ENCODE measurements at places on chromosomes 6 and 20.

DNA sequence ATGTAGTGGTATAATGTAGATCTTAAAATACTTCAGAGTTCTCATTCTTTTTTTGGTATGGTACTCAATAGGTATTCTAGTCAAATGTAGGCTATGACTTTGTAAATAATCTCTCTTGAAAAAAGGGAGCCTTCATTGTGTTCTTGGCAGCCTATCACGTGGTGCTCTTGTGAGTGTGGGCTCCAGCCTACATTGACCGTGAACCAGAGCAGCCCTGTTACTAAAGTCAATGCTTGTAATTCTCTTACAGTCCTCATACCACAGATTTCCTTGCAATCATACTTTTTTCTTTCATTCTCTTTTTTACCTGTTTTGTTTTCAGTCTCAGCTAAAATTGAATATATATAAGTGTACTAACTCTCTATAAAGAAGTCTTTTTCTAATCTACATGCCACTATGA, 31.1 kb downstream of the ARID1B start:
- DNase-seq, result peak; percentile 19

DNA sequence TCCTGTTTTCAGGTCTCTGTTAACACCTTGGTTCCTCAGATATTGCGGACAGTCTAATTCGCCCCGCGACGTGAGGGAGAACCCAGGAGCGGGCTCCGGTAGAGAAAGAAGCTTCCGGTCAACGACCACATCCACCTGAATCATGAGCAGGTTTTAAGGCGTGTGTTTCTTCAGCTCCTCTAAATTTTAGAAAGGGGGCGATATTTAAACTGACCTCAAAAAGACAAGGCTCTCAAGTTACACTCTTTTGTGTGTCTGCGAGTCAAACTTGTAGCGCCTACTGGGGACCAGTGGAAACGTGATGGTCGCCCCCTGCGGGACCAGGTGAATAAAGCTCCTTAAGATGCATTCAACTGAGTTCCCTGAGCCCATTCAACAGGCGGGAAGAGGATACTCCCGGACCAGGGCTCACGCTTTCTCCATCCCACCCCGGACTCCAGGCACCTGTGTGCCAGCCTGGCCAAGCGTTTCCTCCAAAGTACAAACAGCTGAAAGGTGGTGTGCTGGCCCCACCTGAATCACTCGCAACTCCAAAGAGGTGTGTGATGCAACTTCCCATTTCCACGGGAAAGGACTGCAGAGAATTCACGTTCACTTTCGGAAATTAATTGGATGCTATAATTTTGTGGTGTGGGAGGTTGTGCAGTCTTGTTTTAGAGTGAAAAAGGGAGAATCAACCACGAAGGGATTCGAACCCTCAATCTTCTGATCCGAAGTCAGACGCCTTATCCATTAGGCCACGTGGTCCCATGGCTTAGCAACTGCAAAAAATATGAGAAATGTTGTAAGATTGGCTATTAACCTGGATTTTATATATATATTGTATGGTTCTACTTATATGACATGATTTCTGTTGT, 17.0 kb downstream of the GPX5 start:
- DNase-seq, result no peak

DNA sequence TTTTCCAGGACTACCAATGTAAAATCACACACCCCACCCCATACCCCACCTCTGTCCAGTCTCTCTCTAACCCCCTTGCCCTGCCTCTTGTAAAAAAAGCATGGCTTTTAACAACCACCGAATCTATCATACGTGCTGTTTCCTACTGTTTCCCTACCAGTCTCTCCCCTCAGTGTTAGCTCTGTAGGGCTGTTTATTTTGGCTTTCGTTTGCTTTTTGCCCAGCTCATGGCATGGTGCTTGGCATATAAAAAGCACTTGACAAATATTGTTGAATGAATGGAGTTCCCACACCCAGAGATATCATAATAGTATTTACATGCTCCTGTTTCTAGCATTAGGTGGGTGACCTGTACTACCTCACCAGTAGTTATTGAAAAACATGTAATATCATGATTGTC, 148.2 kb downstream of the OPRM1 start:
- no peak for DNase-seq

DNA sequence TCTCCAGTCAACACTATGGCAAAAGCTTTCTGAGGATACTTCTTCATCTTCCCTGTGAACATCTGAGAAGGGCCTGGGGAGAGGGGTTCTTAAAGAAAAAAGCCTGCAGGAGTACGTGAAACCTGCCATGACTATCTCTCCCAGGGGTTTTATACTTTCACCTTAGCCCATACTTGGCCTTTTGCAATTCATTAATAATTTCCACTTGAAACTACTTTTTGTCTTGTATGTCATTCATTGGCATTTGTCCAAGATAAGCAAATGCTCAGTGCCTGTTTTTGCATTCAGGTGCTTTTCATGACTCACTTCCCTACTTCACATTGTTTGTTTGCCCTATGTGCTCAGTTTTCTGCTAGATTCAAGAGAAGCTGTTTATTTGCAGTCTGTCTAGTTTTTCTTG, 580.3 kb upstream of the GJE1 start:
- DNase-seq, result no peak

GRCh38 chr6:149043476-149044130, 273.9 kb upstream of the TAB2 start:
- peak; percentile 24 for DNase-seq

DNA sequence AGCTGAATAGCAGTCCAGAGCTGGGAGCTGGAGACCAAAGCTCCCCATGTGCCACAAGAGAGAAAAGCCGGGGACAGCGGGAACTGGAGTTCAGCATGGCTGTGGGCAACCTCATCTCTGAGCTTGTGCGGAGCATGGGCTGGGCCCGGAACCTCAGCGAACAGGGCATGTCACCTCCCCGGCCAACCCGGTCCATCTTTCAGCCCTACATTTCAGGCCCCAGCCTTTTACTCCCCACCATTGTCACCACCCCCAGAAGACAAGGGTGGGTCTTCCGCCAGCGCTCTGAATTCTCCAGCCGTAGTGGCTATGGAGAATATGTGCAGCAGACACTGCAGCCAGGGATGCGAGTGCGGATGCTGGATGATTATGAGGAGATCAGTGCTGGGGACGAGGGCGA, 4.0 kb downstream of the CUL9 start:
- DNase-seq, result no peak

DNA sequence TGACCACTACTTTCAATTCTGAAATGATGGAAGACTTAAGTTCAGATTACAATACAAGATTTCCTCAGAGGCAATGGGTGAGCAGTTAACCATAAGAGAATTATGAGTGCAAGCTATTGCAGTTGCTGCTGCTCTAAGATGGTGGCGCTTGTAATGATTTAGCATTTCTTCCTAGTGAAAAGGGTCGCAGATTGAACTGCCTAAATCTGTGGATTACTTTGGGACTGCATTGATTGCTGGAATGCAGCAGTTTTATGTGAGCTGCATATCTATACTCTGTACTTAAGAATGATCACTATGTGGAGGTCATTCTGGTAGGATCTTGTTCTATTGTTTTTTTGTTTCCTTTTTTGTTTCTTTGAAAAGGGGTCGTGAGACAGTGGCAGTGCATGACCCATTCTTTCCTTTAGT, 5.3 kb downstream of the SCAF8 start:
- DNase-seq, result peak; percentile 83

- peak; percentile 59 for DNase-seq
Measured at GRCh38 chr20:59948828-59949720, 8.9 kb downstream of the FAM217B start.

DNA sequence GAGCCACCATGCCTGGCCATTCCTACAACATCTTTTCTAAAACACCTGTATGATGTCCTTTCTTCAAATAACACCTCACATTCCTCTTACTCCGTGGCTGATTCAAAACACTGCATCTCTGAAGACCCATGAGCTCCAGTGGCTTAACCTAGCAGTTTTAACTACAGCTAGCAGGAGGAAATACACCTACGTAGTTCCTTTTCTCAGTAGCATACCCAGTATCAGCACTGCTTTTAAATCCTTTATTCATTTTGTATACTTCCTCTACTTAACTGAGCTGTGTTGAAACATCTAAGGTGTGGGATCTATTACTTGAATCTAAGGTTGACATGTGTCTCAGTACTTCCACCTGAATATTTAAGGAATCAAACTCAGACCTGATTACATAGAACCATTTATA, 113.6 kb upstream of the CCDC28A start:
- DNase-seq, result no peak

GRCh38 chr6:170212956-170213636, 77.8 kb downstream of the DLL1 start:
- no peak for DNase-seq

- DNase-seq, result no peak
Measured at GRCh38 chr6:162344646-162345010, 382.9 kb downstream of the PRKN start.

DNA sequence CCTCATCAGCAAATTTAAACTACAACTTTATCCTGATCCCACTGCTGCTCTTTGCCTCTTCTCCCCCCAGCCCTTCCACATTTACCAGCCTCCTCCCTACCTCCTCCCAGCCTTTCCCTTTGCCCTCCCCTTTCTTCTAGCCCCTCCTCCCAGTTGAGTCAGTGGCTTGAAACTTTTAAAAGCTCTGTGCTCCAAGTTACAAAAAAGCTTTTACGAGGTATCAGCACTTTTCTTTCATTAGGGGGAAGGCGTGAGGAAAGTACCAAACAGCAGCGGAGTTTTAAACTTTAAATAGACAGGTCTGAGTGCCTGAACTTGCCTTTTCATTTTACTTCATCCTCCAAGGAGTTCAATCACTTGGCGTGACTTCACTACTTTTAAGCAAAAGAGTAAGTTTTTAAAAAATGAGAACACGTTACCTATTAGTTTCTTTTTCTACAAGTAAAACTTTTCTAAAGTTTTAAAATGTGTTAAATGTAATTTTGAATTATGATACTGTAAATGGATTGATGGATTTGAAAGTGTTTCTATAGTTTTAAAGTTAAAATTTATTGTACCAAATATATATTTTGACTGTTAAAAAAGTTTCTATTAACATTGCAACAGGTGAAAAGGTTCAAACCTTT, at the start of gene GJA1:
GJA1 (plus strand) TSS at position 203 of the 626 bp plus-strand sequence. CDS start 11,202 bp downstream, outside the sequence.
- no peak for DNase-seq

DNA sequence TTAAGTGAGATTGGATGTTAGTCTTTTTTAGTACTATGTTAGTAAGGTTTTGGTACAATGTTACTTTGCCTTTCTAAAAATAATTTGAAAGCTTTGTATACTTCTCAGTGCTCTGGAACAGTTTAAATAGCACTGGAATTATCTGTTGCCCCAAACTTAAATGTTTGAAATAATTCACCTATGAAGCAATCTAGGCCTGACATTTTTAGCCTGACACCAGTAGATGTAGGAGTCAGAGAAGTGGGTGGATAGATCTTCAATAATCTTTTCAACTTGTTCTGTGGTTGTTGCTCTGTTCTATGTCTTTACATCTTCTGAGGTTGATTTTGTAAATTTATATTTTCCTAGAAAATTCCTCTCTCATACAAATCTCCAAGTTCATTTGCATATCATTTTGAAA, 103.1 kb upstream of the ADGRF1 start:
- DNase-seq, result peak; percentile 35

DNA sequence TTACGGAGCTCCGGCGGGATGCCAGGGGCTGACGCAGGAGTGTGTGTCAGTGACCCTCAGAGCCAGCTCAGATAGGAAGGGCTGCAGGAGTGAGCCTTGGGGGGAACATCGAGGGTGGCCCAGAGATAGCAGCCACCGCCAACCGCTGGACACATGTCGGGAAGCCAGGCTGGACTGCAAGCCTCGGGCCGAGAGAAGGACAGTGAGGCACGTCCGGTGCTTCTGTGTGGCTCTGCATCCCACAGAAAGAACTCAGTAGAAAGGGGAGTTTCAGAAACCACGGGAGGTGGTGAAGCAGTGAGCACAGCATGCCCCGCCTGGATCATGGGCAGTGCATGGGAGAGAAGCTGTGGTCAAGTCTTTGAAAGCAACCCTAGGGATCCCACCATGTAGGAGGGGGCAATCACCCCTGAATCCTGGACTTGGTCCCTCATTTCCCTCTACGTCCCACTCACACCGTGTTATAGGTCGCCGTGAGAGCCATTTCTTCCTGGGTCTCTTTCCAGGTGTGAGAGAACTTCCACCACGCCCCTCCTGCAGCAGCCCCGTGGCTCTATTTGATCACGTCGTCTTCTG, 383.7 kb upstream of the CDH4 start:
- no peak for DNase-seq

DNA sequence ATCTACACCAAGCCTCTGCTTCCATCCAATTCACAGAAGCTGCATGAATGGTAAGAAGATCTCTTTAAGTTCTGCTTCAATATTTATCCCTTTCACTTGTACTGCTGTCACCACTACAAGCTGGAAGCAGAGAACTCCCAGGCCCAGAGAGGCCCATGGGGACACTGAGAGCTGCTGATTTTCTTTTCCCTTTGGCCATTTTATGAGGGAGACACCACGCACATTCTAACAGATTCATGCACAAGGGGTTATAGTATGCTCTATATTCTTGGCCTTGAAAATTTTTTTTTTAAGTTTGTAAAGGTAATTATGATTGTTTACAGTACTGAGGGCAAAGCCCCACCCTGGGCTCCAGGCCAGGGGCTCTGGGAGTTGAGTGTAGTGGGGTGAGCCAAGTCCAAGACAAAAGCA, 88.4 kb downstream of the MYB start:
- no peak for DNase-seq

GRCh38 chr6:136362421-136363356, 73.0 kb upstream of the BCLAF1 start:
- DNase-seq, result no peak

GRCh38 chr6:75012018-75012417, 193.8 kb downstream of the COL12A1 start:
- DNase-seq, result no peak

DNA sequence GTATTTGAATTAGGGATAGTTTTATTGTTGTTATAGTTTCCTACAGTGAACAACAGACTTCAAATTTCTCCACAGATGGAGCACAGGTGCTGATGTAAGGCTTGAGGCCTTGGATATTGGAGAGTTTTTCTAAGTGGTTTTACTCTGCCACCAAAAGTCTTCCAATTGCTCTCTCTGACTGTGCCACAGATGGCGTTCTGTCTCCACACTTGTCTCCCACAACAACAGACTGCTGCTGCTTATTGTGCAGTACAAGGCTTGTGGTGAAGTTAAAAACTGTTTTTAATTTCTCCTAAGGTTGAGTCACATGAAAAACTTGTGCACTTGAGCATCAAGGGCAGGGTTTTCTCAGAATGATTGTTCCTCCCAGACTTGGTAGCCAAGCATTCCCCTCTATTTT, 460.9 kb upstream of the KHDRBS2 start:
- no peak for DNase-seq

- no peak for DNase-seq
Measured at GRCh38 chr6:13026557-13026956, 301.8 kb downstream of the TBC1D7 start.

- DNase-seq, result peak; percentile 18
Measured at GRCh38 chr20:63498960-63499337, at the start of gene EEF1A2. Gene EEF1A2, minus strand, starts transcription at chr20:63499083. Its CDS starts 1,320 bp downstream, at chr20:63497763.

DNA sequence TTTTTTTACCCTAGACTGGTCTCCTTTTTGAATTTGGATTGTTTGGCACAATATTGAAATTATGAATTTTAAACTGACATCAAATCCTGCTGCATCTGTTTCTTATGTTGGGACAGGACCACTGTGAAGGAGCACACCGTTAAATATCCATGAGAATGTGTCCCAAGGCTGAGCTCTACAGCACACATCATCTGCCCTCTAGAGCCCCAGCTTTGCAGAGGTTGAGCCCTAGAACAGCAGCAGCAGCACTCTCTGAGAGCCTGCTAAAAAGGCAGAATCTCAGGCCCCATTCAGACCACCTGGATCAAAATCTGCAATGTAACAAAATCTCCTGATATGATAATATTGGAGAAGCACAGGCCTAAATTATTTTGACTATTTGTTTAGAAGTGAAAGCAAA, 192.1 kb upstream of the CCN2 start:
- DNase-seq, result no peak
